Smooth muscle cell of the umbilical artery (primary cell): ENCODE measurements at places on chromosomes 3 and 15. TPM values are rescaled to one million over a fixed set of nuclear protein-coding genes. Genes with fewer than 3 reads are reported as not detected.

Gene NPAP1
- not detected in 2 replicates for total RNA-seq

Gene BFSP2
- not detected in 2 replicates for total RNA-seq

Gene SLC12A1
- not detected in 2 replicates for total RNA-seq

Gene CHRFAM7A
- total RNA-seq, result under 0.01 TPM in 1 of 2 replicates, not detected in the other

Gene GRAMD1C
- total RNA-seq, result 2.1 and 6.6 TPM in 2 replicates

Gene CSK
- 23.5 and 63.5 TPM in 2 replicates for total RNA-seq

Gene CCDC39
- total RNA-seq, result not detected in 2 replicates

Gene FILIP1L
- total RNA-seq, result 20.7 and 41.9 TPM in 2 replicates

Gene CHL1
- total RNA-seq, result not detected in 2 replicates

Gene CCDC54
- total RNA-seq, result not detected in 2 replicates

Gene EPHA3
- 4.2 and 17.0 TPM in 2 replicates for total RNA-seq

Gene PROK2
- not detected in 2 replicates for total RNA-seq

Gene PRR20G
- not detected in 2 replicates for total RNA-seq

Gene IL17RE
- total RNA-seq, result under 0.01 and 0.23 TPM in 2 replicates

Gene KCTD6
- total RNA-seq, result 7.7 and 10.0 TPM in 2 replicates

Gene HESX1
- 0.46 TPM in 1 of 2 replicates, not detected in the other for total RNA-seq

Gene P3H2
- total RNA-seq, result 12.5 and 24.8 TPM in 2 replicates

Gene SNRK
- 10.7 and 13.4 TPM in 2 replicates for total RNA-seq

Gene ZBED2
- total RNA-seq, result not detected in 2 replicates

Gene REC114
- total RNA-seq, result not detected in 2 replicates

Gene DISP2
- 0.09 and 0.30 TPM in 2 replicates for total RNA-seq

Gene GP9
- not detected in 2 replicates for total RNA-seq

Gene SKOR1
- 0.09 TPM in 1 of 2 replicates, not detected in the other for total RNA-seq

Gene SPINT1
- 0.30 and 0.78 TPM in 2 replicates for total RNA-seq

Gene NSUN3
- 10.7 and 11.2 TPM in 2 replicates for total RNA-seq

Gene SLC25A20
- 21.6 and 31.8 TPM in 2 replicates for total RNA-seq

Gene SPATA12
- not detected in 2 replicates for total RNA-seq

Gene AHSG
- total RNA-seq, result under 0.01 and 0.09 TPM in 2 replicates

Gene PLSCR2
- total RNA-seq, result not detected in 2 replicates

Gene TRPM1
- total RNA-seq, result not detected in 2 replicates

Gene PDIA5
- total RNA-seq, result 89.6 and 119 TPM in 2 replicates

Gene STAB1
- total RNA-seq, result 1.1 and 1.2 TPM in 2 replicates

Gene MITF
- 0.74 and 3.6 TPM in 2 replicates for total RNA-seq

Gene PRTG
- 1.2 and 1.3 TPM in 2 replicates for total RNA-seq

Gene MINAR1
- total RNA-seq, result 1.8 TPM in 2 replicates

Gene MYO5C
- total RNA-seq, result under 0.01 and 0.23 TPM in 2 replicates

Gene ATP13A4
- 0.46 and 0.89 TPM in 2 replicates for total RNA-seq

Gene RHCG
- total RNA-seq, result not detected in 2 replicates

Gene ALAS1
- 46.3 and 53.3 TPM in 2 replicates for total RNA-seq
